ENCODE measurements at places on chromosomes 13 and 19.
A peak's percentile ranks its signal among the peaks of the same experiment; 100 is the strongest.

- no peak for DNase-seq
Observed at GRCh38 chr13:106528718-106529414, 6.6 kb downstream of the EFNB2 start.

DNA sequence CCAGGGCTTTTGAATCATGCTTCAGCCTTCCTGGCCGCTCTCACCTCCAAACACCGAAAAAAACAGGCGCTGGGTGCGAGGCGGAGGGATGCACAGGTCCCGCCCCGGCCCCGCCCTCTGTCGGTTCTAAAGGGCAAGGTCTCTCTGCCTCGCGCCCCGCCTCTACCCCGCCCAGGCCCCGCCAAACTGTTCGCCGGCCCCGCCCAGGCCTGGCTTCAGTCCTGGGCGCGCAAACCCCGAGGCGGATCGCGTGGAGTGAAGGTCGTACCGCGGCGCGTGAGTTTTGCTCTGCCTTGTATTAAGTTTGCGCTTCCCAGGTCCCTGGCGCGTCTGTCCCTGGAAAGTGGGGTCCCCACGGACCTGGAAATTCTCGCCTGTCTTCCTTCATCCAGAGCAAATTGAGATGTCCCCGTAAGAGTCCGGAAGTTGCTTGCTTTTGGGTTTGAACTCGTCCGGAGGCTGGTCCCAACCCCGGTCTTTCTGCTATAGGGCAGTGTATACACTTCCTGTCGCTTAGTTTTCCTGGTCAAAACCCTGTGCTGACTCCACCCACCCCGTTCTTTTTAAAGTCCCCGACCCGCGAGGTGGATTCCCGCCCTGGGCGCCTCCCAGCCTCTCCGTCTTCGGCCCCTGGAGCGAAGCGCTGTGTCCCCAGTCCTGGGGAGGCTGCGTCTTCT, 8.4 kb downstream of the ZNF808 start:
- peak; percentile 77 for DNase-seq

- peak; percentile 45 for DNase-seq
Observed at GRCh38 chr19:29714953-29715700, at the start of gene C19orf12. TSS of gene C19orf12 (minus strand) at chr19:29715261. CDS start at chr19:29708413, 6,848 bp downstream.

DNA sequence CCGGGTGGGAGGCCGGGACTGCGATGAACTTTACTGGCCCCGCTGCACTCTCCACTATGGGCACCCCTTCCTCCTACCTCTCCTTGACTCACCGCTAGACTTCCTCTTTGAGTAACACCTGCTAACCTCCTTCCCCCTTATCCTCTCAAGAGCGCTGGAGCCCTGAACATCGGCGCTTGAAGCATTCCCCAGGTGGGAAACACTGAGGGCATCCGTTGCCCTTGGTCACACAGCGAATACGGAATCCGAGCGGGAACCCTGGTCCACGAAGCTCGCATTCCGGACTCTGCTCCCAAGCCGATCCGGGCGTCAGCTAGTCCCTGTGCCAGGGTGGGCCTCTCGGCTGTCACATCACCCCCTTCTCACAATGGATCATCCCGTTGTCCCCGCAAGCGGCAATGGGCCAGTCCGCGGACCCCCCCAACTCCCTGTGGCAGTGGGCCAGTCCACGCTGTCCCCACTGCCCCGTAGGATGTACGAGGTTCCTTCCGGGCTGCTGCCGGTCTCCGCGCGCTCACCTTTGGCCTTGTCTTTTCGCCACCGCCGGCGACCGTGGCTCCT, 4.2 kb downstream of the LIPE start:
- no peak for DNase-seq

GRCh38 chr13:42039457-42039945, 8.9 kb upstream of the DGKH start:
- no peak for DNase-seq

DNA sequence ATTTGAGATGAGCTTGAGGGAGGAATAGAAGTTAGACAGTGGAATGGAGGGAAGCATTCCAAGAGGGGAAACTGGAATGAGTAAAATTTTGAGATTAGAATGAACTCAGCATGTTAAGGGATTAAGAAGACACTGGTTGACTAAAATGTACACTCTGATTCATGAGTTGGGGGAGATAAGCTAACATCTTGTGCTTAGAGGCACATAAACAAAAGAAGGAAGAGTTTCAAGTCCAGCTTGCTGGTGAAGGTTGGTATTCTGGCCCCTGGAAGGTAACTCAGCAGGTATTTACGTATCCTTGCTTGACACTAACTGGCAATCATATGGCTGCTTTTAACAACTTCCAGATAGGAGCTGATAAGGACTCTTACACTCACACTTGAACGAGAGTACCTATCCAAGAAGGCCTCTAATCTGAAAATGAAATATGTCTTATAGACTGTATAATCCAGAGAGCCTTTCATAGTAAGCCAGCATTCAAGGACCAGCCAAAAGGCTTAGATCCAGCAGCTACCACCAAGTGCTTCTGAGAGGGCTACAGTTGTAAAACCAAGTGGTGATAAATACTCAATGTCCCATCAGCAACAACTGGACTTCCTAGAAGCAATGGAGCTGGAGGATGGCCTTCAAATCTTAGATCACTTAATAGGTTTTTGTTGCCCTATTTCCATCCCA, 149.7 kb upstream of the SERP2 start:
- DNase-seq = no peak

DNA sequence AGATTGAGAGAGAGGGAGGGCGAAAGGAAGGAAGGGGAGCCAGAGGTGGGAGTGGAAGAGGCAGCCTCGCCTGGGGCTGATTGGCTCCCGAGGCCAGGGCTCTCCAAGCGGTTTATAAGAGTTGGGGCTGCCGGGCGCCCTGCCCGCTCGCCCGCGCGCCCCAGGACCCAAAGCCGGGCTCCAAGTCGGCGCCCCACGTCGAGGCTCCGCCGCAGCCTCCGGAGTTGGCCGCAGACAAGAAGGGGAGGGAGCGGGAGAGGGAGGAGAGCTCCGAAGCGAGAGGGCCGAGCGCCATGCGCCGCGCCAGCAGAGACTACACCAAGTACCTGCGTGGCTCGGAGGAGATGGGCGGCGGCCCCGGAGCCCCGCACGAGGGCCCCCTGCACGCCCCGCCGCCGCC, at the start of gene TNFSF11:
TSS of gene TNFSF11 (plus strand) at position 142 of the 400 bp plus-strand sequence. CDS start at position 294, 152 bp downstream.
- no peak for DNase-seq

- DNase-seq = no peak
Observed at GRCh38 chr19:16673231-16673630, 12.3 kb downstream of the TMEM38A start.

DNA sequence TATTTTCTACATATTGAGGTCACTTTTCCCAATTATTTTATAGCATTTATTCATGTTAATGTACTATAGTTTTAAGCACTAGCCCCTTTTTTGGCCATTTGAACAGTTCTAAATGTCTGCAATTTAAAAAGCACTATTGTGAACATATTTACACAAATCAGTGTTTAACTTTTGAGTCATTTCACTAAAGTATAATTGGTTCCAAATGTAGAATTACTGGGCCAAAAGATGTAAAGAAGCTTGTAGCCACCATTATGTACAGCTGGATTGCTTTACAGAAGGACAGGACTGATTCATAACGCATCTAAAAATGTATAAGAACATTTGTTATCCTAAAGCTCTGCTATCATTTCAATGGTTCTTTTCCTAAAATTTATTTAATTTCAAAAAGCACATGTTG, 16.6 kb upstream of the ATP12A start:
- DNase-seq = no peak

DNA sequence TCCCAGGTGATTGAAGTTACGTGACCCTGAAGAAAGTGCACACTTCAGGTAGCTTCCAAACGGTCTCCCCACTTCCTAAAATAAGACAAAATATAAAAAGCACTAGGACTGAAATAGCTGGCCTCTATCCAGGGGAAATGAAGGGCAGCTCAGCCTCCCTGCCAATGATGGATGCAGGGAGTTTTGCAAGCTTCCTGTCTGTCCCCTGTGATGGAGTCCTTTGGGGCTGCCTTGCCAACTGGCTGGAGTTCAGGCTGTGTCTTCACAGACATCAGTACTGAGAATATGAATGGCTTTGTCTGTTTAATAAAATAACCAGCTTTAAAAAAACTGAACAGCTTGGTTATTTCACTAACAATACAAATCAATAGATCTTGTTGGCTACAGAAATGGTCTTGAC, 101.4 kb upstream of the GPR12 start:
- DNase-seq = no peak

- DNase-seq = peak; percentile 78
Observed at GRCh38 chr13:32246468-32246867, 68.7 kb downstream of the ZAR1L start.

- peak; percentile 63 for DNase-seq
Observed at GRCh38 chr19:14073925-14074838, 1.6 kb downstream of the MISP3 start.

DNA sequence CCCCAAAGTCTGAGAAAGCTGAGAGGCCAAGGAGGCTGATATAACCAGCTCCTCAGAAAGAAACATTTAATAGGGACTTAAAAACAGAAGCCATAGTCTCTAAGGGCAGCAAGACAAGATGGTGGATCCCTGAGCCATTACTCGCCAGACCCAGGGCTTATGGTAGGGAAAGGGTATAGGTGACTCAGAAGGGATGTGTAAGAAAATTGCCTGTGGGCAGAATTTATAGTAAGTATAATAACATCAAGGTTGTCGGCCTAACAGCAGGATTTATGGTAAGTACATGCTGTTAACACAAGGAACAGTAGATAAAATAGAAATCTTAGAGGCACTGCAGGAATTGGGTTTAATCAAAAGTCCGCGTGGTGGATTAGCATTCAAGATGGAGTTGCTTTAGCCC, 14.7 kb downstream of the KBTBD6 start:
- DNase-seq = no peak

DNA sequence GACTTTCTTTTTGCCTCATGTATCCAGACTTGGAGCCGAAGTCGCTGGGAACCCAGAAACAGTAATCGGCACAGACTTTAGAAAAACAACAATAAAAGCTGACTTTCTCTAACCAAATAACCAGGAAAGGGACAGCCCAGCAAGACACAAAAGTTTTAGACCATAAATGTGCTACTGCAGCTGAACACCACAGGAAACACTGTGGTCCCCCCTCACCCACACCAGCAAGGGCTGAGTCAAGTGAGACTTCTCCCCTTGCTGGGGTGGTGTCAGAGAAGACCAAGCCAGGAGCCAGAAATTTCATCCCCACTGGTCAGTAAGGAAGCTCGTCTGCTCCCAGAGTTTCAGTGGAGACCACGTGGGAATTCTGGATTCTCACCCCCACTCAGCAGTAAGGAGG, 70.6 kb downstream of the ESD start:
- no peak for DNase-seq

- no peak for DNase-seq
Observed at GRCh38 chr13:80389073-80390038, 48.4 kb upstream of the SPRY2 start.

GRCh38 chr13:74450525-74450845, 316.3 kb upstream of the KLF12 start:
- no peak for DNase-seq

DNA sequence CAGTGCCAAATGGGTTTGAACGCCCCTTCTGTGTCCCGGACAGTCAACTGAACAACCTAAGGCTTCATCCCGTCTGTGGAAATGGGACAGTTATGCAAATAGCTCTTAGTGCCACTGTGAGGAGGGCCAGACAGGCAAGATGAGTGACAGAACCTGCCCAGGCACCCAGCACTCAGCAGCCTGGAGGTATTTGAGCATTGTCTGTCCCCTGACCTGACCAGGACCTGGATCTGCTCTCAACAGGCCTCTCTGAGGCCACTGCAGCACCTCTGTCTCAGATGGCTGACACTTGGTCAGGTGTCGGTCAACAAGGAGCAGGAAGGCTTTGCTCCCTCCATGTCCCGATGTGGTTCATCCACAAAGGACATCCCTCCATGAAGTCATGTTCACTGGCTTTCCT, 67.9 kb downstream of the CCDC70 start:
- DNase-seq = no peak

GRCh38 chr13:72379581-72379980, 347.8 kb downstream of the MZT1 start:
- peak; percentile 6 for DNase-seq

DNA sequence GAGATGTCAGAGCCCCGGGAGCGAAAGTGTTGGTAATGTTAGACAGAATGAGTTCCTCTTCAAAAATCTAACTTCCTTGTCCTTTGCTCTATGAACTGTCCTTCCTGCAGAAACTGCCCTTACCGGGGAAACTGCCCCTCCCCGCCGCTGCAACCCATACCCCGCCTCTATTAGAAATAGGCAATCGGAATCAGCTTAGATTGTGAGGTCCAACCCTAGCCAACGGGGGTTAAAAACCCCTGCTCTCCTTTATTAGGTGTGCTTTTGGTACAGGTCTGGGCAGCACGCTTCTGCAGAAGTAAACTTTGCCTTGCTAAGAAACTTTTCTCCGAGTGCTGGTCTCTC, 11.5 kb upstream of the CAPNS1 start:
- DNase-seq = no peak

DNA sequence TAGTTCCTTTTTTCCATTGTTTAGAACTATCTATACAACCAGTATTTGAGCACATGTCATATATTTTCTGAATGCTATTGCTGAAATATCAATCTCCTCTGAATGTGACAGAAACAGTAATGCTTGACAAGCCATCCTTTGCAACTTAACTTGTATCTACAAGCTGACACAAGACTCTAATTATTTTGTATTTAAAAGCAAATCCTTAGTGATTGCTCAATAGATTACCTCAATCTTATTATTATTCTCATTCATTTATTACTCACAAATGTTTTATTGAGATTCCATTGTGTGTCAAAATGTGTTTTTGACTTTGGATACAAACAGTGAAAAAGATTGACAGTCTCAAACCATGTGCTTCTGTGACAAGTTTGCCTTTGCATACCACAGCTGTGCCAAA, 787.8 kb upstream of the PRR20A start:
- no peak for DNase-seq

DNA sequence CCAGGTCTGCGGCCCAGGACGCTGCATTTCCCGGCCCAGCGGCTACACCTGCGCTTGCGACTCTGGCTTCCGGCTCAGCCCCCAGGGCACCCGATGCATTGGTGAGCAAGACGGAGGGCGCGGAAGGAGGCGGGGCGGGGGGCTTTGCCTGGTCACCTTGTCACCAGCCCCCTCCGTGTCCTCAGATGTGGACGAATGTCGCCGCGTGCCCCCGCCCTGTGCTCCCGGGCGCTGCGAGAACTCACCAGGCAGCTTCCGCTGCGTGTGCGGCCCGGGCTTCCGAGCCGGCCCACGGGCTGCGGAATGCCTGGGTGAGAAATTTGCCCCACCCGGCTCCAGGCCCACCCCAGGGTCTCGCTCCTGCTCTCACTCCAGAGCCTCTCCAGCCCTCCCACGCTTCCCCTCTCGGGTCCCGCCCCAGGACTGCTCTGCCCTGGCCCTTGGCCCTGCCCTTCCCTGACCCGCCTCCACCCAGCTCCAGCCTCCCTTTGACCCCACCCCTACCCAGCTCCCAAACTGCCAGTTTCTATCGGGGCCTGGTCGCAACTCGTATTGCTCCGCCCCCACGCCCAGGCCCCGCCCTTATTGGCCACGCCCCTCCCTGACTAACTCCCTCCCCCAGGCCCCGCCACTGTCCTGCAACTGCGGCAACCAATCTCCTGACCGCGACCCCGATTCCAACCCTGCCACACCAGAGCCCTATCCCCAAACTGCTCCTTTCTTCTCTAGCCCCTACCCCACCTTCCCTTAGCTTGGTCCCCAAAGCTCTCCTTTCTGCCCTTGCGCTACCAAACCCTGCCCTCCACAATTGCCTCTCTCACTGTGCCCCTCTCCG, 8.6 kb downstream of the LTBP4 start:
- DNase-seq = peak; percentile 76

- DNase-seq = peak; percentile 60
Observed at GRCh38 chr13:66618702-66619101, 611.4 kb downstream of the PCDH9 start.

- DNase-seq = no peak
Observed at GRCh38 chr13:39597838-39598237, 5.2 kb downstream of the LHFPL6 start.
